DMS153 (cell line): ENCODE measurements at places on chromosomes 5 and 9.

- DNase-seq: no peak
Measured at GRCh38 chr5:50365426-50366251, 75.4 kb downstream of the EMB start.

GRCh38 chr9:130173666-130173983 is 1.4 kb downstream of the NCS1 start:
- no peak for DNase-seq

GRCh38 chr5:142661957-142662356 is 23.9 kb downstream of the FGF1 start:
- no peak for DNase-seq

DNA sequence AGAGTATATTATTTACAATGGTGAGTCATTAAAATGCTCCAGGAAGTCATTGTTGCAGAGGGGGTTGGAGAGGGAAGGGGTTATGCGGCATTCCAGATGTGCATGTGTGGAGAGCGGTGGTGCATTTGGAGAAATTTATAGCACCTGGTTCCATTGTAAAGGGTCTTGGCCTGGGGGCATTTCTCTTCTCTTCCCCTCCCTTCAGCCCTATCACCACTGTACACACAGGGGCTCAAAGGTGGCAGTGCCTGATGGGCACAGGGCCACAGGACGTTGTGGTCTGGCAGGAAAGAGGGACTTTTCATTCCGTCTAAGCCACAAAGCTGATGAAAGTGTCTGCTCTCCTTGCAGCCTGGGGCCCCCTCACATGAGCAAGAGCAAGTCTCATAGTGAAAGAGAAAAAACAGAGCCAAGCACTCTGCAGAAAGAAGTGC is 442.4 kb upstream of the ZNF462 start:
- DNase-seq: no peak

DNA sequence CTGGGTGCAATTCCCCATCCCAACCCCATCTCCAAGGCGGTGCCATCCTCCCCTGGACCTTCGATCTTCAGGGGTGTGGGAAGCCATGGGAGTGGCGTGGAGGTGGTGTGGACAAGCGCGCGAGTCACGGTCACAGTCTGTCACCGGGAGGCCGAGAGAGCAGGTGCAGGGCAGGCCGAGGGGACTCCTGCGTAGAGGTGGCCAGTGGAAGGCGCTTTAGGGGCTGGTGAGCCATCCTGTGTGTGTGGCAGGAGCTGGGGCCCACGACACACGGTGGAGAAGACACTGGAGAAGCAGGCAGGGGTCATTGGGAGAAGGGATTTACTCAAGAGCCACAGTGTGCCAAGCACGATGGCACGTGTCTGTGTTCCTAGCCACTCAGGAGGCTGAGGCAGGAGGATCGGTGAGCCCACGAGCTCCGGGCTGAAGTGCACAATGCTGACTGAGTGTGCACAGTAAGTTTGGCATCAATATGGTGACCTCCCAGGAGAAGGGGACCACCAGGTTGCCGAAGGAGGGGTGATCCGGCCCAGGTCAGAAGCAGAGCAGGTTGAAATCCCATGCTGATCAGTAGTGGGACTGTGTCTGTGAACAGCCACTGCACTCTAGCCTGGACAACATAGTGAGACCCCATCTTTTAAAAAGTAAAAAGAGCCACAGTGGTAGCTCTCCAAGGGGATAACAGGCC is 145.1 kb upstream of the PHYKPL start:
- DNase-seq: no peak

GRCh38 chr9:89766991-89767390 is 162.2 kb downstream of the GADD45G start:
- no peak for DNase-seq

GRCh38 chr5:79842006-79842881 is 148.8 kb downstream of the MTX3 start:
- no peak for DNase-seq

GRCh38 chr9:108142504-108143201 is 653.1 kb upstream of the KLF4 start:
- DNase-seq: no peak

DNA sequence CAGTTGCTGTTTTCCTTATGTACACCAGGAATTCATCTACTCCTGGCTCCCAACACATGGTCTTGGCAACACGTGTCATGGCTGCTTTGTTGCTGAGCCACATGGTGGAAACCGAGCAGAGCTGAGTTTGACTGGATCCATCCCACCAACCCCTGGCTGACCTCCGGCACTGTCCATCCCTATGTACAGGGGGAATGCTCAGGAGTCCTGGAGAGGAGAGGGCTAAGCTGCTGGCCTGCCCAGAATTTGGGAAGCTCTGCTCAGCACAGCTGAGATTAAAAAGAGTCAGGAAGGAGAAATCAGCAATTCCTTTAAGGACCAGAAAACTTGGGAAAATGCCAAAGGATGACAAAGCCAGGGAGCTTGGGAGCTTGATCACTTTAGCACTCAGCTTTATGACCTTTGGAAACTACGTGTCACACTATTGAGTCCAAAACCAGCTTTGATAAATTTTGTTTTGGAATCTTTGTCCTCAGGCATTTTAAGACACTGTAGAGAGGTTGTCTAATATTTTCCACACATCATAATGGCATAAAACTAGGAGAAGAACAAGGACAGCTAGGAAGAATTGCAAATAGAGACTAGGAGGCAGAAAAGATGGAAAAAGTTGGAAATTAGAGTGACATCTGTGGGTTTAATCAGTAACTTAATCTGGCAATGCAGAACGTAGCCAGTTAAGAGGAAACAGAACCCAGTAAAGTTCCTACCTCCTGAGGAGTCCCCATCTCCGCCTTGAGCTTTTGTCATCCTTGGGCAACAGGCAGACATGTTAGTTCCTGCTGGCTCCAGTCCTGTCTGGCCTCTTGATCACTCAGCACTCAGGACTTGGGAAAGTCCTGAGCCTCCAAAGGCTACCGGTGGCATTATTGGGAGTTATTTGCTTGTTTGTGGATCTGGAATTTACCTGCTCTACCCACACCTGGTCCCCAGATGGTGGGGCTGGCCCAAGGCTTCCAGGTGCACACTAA is 62.5 kb upstream of the PLPP1 start:
- no peak for DNase-seq

DNA sequence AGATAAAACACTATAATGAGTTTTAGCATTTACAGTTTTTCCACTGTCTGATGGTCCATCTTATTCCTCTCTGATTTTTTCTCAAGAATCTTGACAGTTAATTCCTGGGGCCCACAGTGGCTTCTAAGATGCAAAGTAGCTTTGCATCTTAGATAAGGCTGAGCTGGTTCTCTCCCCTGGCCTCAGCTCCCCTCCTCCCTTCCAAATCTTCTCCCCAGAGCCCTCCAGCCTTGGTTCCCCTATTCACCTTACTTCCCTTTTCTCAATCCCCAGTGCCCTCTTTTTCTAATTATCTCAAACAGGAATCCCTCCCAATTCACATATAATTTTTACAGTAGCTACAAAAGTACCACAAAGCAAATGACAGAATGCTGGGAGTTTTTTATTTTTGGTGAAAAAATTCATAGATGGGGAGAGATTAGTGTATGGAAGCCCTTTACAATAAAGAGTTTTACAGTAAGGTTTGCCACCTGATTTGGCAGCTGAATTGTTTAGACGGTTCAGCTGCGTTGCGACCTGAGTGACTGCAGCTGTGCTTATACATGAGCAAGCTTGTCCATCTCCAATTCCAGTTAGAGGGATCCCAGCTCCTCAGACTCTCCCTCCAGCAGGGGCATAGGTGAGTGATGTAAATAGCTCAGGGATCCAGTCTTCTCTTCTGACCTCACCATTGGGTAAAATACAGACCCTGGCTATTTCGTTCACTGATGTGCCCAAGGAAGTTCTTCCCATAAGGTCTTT is 51.4 kb upstream of the CKMT2 start:
- DNase-seq: no peak

DNA sequence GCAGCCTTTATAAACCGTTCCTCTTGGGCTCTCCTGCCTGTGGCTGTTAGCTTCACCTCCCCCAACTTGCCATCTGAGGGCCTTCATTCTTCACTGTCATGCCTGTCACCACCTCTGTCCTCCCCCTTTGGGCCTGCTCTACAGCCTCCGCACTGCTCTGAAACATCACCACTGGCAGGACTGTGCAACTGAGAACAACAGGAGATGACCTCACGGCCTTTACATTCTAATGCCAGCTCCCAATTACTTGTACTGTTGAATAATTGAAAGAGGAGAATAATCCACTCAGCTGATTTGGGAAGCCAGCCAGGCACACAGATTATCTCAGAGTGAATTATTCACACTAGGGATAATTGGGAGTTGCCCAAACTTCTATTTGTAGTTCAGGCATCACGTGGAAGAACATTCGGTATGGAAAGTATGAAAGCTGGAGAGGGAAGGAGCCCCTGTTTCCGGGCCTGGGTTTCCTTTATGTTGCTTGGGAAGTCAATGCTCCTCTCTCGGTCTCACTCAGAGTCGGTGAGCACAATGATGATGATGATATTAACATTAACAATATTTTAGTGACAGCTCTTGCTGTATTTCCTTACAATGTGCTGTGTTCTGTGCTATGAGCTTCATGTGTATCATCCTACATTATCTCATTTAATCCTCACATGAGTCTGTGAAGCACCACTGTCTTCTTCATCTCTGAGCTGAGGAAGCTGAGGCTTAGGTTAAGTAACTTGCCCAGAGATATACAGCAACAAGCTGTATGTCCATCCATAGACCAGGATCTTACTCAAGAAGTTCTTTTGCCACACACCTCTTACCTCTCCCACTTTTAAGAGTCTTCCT is 99.3 kb upstream of the LRRTM2 start:
- DNase-seq: no peak

GRCh38 chr5:69512740-69513260 is 20.2 kb downstream of the OCLN start:
- DNase-seq: no peak

GRCh38 chr5:177132136-177133095 is 1.2 kb upstream of the NSD1 start:
- no peak for DNase-seq

- DNase-seq: no peak
Measured at GRCh38 chr9:112921549-112921948, 30.9 kb upstream of the SLC46A2 start.
